T-helper 2 cell (primary cell): ENCODE measurements at places on chromosomes 12 and 14.

DNA sequence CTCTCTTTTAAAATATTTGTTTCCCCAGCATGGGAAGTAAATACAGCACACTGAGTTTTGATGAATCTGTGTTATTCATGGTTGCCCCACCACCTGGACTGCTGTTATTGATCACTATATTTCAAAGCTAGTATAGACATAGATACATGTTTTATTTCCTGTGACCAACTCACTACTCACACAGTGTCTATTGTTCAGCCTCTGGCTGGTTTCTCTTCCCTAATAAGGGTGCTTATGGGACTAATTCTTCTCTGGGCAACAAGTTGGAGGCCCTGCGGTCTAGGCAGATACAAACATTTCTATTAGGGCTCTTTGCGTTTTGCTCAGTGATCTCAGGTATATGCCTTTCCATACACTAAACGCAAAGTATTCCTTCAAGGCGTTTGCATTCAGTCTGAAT is 1191.0 kb upstream of the TMEM132C start:
- DNase-seq: no peak

DNA sequence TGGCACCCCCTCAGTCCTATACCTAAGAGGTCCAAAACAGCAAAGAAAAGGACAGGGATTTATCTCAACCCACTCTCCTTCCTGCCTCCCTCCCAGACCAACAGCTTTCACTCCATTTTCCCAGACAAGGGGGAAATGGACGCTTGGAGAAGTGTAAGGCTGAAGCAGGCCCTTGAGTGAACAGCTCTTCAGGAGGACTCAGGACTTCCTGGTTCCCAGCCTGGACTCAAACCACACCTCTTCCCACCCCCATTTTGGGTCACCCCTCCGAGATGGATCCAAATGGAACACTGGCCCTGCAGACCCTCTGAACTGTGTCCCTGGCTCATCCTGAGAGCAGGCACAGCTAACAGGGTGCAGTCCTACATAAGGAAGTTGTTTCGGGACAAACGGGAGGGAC is 2.7 kb downstream of the KMT2D start:
- DNase-seq: no peak

- DNase-seq: no peak
These were observed 48.4 kb downstream of the ANAPC7 start for GRCh38 chr12:110355073-110355472.

DNA sequence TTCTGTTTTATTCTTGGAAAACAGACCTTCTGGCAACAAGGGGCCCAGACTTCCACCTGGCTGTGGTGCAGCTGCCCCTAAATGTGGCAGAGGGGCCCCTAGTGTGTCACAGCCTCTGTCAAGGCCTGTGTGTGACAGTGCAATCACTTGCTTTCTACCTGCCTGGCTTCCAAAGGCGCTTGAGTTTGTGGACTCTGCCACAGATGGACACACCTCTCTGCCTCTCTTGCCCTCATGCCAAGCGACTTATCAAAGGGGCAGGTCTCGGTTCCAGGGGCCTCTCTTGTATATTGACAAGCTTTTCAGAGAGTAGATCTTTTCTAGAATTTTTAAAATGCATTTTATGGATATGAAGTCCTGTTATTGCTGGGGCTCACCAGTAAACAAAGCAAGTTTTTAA is 217.2 kb downstream of the SLC15A4 start:
- no peak for DNase-seq
